ENCODE measurements at places on chromosomes 12 and 14.

DNA sequence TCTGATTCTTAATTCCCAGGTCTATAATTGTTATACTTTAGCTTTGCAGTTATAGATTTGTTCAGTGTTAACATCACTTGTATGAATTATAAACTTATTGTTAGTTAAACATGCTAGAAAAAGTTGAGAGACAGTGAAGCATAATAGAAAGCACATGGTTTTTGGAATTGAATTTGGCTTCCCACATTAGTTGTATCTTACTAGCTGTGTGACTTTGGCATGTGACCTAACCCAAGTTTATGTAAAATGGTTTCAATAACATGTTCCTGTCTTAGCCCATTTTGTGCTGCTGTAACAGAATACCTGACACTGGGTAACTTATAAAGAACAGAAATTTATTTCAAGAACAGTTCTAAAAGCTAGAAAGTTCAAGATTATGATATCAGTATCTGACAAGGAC is 146.3 kb downstream of the PDE3A start:
- DNase-seq: no peak

DNA sequence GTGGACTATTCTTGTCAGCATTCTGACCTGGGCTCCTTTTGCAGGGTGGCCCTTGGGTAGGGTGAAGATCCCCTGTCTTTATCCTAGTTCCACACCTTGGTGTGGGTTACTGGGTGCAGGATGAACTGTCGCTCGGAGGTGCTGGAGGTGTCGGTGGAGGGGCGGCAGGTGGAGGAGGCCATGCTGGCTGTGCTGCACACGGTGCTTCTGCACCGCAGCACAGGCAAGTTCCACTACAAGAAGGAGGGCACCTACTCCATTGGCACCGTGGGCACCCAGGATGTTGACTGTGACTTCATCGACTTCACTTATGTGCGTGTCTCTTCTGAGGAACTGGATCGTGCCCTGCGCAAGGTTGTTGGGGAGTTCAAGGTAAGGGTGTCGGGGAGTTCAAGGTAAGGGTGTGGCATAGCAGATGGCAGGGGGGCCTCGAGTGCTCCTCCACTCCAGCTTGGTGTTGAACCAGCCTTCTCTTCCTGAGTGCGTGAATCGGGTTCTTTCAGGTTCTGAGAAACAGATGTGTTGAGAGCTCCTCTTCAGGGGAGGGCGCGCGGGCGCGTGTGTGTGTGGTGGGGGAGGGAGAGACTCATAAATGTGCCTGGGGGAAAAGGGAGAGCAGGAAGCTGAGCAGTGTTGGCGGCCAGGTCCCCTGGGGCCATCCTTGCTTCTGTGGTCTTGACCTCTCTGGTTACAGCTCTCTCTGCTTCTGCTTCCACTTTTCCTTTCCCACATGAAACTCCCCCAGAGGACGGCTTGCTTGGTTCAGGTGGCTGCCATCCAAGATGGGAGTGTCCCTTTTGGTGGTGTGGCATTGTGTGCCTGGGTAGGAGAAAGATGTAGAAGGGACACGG is 4.0 kb downstream of the ATG101 start:
- DNase-seq: no peak

- no peak for DNase-seq
These were observed 114.8 kb downstream of the MON2 start for GRCh38 chr12:62581288-62582064.

DNA sequence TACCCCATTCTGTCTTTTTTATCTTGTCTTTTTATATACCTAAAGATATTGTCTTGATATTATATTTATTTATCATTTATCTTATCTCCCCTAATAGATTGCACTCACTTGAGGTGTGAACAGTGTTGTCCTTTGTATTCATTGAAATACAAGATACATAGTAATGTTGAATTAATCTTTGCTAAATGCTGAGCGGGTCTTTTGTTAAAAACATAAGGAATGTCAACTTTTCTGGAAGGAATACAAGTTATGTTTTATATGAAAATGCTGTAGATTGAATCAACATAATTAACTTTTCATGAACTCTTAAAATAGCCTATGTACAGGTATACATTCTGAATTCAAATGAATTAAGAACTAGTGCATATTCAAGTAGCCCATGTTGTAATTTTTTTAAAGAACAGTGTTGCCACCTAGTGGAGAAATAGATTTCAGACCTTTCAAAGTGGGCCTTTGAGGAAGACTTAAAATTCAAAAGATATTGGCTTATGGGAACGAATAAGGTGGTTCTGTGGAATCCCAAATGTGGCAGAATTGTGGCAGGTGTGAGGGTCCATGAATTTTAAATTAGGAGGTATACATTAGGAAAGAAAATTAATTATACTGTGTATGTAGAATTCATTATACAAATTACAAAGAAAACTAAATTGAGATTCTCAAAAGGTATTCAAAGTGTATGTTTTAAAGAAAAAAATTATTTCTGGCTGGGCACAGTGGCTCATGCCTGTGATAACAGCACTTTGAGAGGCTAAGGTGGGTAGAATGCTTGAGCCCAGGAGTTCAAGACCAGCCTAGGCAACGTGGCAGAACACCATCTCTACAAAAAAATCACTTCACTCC is 19.1 kb downstream of the BBOF1 start:
- DNase-seq: no peak

- DNase-seq: no peak
These were observed 78.9 kb downstream of the SETD3 start for GRCh38 chr14:99401621-99402284.

DNA sequence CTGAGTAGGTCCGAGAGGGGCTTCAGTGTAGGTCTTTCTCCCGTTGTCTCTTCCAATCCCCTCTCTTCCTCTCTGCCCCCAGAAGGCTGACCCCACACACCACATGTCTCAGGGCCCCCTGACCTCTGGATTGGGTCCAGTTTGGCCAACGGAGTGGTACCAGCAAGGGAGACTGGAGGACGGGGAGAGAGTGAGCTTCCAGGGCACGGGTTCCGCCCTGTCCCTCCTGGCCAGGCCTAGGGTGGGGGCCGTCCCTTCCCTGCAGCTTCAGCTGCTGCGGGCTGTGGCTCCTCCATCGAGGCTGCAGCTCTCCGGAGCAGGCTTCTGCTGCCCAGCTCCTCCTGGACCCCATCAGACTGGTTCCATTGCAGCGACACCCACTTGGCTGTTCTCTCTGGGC is 17.4 kb downstream of the FZD10 start:
- no peak for DNase-seq

DNA sequence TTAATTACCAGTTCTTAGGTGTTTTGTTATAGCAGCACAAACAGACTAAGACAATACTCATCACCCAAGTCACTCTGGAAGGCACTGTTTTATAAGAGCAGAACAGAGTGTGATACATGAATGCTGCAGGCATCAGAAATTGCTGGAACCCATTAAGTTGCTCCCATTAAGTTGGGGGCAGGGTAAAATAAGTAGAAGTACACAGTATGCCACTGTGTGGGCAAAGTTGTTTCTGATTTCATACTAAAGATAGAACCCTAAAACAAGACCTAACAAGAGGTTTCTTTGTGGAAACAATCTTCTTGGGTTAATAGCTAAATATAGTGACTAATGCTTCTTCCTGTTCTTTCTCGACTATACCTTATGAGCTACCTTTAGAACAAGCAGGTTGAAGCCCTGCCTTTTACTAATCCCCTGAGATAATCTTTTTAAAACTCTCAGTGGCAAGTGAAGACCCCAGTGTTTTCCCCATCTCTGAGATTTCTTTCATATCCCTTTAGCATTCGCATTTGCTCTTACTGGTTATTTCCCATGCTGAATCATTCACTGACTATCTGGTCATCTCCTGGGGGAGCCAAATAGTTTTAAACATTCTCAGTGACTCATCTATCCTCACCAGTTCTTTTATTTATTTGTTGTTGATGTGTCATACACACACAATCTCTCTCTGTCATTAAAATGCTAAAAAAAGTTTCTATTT is 52.3 kb downstream of the SOCS2 start:
- no peak for DNase-seq

DNA sequence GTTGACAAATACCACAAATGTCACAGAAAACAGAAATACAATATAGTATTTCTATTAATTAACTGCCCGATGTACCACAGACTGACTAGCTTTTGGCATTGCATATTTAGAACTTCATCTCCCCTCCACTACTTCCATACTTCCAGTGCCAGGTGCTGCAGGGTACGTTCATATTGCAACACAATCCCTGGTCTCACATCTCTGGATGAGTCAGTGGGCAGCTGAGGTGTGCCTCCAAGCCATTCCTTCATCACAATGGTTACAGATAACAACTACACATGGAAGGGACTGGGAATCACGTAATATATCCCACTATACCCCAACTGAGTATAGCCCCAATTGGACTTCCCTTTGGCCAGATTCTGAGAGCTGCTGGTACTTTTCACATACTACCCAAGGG is 31.1 kb downstream of the CCDC198 start:
- DNase-seq: no peak

DNA sequence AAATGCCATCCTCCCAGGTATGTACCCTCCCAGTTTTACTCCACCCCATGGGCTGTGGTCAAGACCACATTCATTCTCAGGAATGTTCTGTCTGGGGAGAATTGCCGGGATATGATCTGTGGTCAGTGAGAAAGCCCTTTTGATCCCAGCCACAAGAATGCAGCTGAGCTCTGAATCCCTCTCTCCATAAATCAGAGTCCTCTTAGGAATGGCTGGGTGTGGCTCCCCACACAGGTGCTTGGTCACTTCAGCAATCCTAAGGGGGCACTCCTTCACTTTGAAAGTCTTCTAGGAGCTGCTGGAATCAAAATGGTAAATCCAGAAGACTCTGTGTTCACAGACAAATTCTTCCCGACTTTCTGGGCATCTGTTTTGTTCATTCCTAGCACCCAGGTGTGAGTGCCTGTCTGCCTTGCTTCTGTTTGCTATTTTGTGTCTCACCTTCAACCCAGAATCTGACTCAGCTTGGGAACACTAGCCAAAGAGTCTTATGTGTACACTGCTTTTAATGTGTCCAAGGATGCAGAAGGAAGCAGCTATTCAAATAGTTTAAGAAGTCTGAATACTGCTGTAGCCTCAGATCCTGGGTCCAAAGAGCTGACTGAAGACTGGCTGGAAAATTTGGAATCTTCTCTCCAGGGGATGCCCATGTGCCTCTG is 144.6 kb upstream of the CDKN3 start:
- no peak for DNase-seq

GRCh38 chr12:101087920-101088319 is 122.1 kb downstream of the SLC5A8 start:
- no peak for DNase-seq

- no peak for DNase-seq
These were observed 244.0 kb upstream of the DAAM1 start for GRCh38 chr14:58944343-58944967.

Measured in CD4-positive, alpha-beta T cell (primary cell).